ENCODE measurements at places on chromosomes 16 and 17. TPM values are rescaled to one million over a fixed set of nuclear protein-coding genes. Genes with fewer than 3 reads are reported as not detected.

DNA sequence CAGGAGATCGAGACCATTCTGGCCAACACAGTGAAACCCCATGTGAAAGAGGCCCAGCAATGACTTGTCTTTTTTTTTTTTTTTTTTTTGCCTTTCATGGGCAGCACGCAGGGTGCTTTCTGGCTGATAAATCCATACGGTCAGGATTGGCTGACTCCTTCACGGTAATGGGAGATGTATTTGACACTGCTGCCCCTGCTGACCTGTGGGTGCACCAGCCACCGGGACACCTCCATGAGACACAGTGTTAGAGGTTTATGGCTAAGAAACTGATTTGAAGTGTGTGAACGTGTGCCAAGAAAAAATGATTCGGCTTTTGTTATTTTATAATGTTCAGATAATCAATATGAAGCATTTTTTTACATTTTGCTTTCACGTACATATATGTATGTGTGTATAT lies 48.4 kb downstream of the MAP2K6 start:
- H3K27me3 ChIP-seq: no peaks in the 10 kb centered on the region
- H3K36me3 ChIP-seq: no peaks in the 10 kb centered on the region
- H3K4me3 ChIP-seq: no peak overlapping the region
- H3K27ac ChIP-seq: no peak overlapping the region
- no peak for DNase-seq
- no peaks in the 10 kb centered on the region for H3K4me1 ChIP-seq

DUXB gene
- total RNA-seq: not detected

- peaks cover 7% of the 10 kb centered on the region for H3K36me3 ChIP-seq
- H3K4me3 ChIP-seq: no peak overlapping the region
- H3K27ac ChIP-seq: peak overlapping the region; percentile 14
Observed at GRCh38 chr17:77173104-77173503, 32.3 kb downstream of the SEC14L1 start.

GRCh38 chr16:69119536-69119935 lies 12.9 kb downstream of the CHTF8 start:
- no peaks in the 10 kb centered on the region for H3K27me3 ChIP-seq
- peaks cover 33% of the 10 kb centered on the region for H3K36me3 ChIP-seq
- H3K4me1 ChIP-seq: peaks cover 4% of the 10 kb centered on the region
- H3K27ac ChIP-seq: no peak overlapping the region
- no peak for DNase-seq

MILR1 gene
- 6.9 TPM for total RNA-seq

- no peak overlapping the region for H3K4me3 ChIP-seq
- H3K27ac ChIP-seq: no peak overlapping the region
- H3K36me3 ChIP-seq: no peaks in the 10 kb centered on the region
- H3K27me3 ChIP-seq: no peaks in the 10 kb centered on the region
- peaks cover 7% of the 10 kb centered on the region for H3K4me1 ChIP-seq
Observed at GRCh38 chr17:64273006-64273405, 9.9 kb upstream of the TEX2 start.

DNA sequence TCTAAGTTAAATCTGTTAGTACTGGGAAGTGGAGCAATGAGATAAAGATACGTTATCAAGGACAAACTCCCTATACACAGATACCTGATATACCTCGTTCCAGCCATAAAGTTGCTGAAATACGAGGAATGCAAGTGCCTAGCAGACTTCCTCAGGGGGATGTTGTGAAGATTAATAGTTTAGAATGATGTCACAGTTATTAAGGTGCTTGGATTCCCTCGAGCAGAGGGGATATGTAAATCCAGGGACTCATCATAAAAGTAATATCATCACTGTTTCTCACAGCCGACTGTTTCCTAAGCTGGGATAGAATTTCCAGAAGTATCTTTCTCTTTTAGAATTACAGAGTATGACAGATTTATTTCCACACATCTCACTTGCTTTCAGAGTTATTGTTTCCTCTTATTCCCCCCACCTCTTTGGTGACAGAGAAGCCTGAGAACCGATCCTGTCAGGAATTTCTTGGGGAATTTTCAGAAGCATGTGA lies 28.4 kb upstream of the ZFHX3 start:
- no peak overlapping the region for H3K4me3 ChIP-seq
- H3K27ac ChIP-seq: no peak overlapping the region
- no peaks in the 10 kb centered on the region for H3K36me3 ChIP-seq
- peak; percentile 11 for DNase-seq
- H3K4me1 ChIP-seq: no peaks in the 10 kb centered on the region
- H3K27me3 ChIP-seq: no peaks in the 10 kb centered on the region

TBC1D28 gene
- not detected for total RNA-seq

CCL8 gene
- 0.95 TPM for total RNA-seq

DNA sequence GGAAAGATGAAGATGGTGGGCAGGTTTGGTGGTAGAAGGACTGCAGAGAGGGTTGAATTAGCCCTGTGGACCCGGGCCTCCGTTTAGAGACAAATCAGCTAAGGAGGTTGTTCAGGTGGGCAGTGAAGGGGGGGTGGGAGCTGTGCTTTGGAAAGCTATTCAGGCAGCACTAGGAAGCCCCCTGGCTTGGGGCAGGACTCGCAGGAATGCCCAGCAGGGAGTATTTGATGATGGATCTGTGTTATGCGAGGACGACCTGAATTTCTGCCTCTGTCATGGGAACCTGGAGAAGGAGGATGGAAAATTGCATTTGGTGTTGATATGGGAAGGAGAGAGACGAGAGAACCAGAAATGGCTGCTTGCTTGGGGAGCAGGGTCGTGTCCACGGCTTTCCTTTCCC lies 3.5 kb downstream of the SPDYE4 start:
- no peaks in the 10 kb centered on the region for H3K36me3 ChIP-seq
- H3K4me1 ChIP-seq: no peaks in the 10 kb centered on the region
- DNase-seq: no peak
- H3K27ac ChIP-seq: no peak overlapping the region
- peaks cover 15% of the 10 kb centered on the region for H3K27me3 ChIP-seq

GRCh38 chr16:86026916-86027315 lies 128.0 kb downstream of the IRF8 start:
- no peaks in the 10 kb centered on the region for H3K36me3 ChIP-seq
- H3K4me1 ChIP-seq: no peaks in the 10 kb centered on the region
- H3K27me3 ChIP-seq: no peaks in the 10 kb centered on the region
- DNase-seq: no peak
- no peak overlapping the region for H3K27ac ChIP-seq
- no peak overlapping the region for H3K4me3 ChIP-seq

EPOP gene
- total RNA-seq: 0.40 TPM

Measured in lung (tissue), 17 donors.